Motor neuron (in vitro differentiated cells): ENCODE measurements at places on chromosomes 7 and 10. TPM values are rescaled to one million over a fixed set of nuclear protein-coding genes. Genes with fewer than 3 reads are reported as not detected.
A peak's percentile ranks its signal among the peaks of the same experiment; 100 is the strongest.

PTPRN2 gene
- total RNA-seq: 0.11 TPM in 1 of 2 replicates, not detected in the other

UBTD1 gene
- 1.9 and 2.9 TPM in 2 replicates for total RNA-seq

DNA sequence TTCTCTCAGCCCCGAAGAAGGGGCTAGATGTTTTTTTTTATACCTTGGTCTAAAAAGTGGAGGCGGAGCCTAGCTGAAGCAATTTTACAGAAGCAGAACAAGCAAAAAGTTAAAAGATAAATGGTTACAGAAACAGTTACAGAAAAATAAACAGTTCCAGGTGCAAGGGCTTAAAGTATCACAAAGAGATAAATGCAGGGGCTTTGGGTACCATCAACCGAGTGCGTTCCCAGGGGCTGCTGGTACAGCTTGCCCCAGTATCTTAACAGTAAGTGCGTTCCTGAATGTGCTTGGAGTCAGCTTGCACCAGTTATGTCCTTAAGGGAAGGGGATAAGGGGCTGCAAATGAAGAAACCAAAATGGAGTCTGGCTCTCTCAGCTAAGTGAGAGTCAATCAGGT is 173.9 kb upstream of the MBL2 start:
- ATAC-seq: no peak

- peak; percentile 64 for ATAC-seq
Measured at GRCh38 chr10:79081353-79082034, 12.7 kb downstream of the ZMIZ1 start.

NEURL1 gene
- 7.2 and 9.9 TPM in 2 replicates for total RNA-seq

CTNNA3 gene
- 0.58 and 1.8 TPM in 2 replicates for total RNA-seq

DNA sequence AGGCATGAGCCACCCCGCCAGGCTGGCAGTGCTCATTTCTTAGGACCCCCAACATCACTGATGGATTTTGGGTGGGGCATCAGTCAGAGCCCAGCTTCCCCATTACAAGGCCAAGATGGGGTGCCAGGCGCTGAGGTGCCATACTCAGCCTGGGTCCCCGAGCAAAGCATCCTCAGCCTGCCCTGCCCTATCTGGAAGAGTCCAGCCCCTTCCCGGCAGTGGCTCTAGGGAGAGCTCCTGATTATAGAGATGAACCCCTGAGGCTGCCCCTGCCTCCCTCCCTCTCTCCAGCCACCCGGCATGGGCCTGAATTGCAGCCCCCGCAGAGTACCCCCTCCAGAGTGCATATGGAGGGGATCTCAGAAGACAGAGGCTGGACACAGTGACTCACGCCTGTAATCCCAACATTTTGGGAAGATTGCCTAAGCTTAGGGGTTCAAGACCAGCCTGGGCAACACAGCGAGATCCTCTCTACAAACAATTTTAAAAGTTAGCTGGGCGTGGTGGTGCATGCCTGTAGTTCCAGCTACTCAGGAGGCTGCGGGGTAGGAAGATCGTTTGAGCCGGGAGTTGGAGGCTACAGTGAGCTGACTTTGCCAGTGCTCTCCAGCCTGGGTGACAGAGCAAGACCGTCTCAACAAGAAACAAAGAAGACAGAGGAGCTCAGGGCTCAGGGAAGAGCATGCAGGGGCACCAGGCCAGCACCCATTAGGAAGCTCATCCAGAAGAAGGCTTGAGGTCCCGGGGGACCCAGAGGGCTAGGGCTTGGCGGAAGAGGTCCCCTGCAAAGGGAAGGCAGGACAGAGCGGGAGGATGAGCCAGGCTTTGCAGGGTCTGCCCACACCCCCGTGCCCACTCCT is 13.3 kb downstream of the LAT2 start:
- no peak for ATAC-seq

GRCh38 chr10:95035332-95036295 is 33.7 kb downstream of the CYP2C8 start:
- ATAC-seq: no peak

GRCh38 chr7:29478226-29478625 is 85.4 kb upstream of the PRR15 start:
- no peak for ATAC-seq

DNA sequence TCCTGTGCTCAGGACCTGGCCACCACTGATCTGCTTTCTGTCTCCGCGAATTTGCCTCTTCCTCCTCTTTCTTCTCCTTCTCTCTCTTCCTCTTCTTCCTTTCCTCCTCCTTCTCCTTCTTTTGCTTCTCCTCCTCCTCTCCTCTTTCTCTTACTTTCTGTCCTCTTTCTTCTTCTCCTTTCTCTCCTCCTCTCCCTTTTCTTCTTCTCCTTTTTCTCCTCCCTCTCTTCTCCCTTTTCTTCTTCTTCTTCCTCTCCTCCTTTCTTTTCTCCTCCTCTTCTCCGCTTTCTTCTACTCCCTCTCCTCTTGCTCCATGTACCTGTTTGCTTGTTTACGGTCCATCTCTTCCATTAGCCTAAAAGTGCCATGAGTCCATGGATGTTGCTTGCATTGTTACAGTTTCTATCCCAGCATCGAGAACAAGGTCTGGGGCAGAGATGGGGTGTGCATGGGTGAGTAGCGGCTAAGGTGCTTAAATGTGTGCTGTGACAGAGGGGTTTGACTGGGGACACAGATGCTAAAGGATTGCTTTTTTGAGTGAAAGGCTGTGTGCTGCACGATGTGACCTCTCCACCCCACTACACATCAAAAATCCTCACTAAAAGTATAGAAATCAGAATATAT is 7.7 kb downstream of the SH2D4B start:
- ATAC-seq: no peak

- ATAC-seq: no peak
Measured at GRCh38 chr10:4673279-4674040, 152.5 kb upstream of the AKR1E2 start.

- ATAC-seq: no peak
Measured at GRCh38 chr10:34681933-34682332, 133.2 kb downstream of the PARD3 start.

BTBD16 gene
- not detected in 2 replicates for total RNA-seq

LDB3 gene
- total RNA-seq: 0.43 and 0.45 TPM in 2 replicates

KIFBP gene
- total RNA-seq: 34.2 and 39.2 TPM in 2 replicates

TMEM236 gene
- 0.04 and 0.39 TPM in 2 replicates for total RNA-seq

MSMB gene
- total RNA-seq: not detected in 2 replicates

GRCh38 chr10:3763852-3764625 is 21.0 kb downstream of the KLF6 start:
- ATAC-seq: no peak

CDC14C gene
- total RNA-seq: 0.20 TPM in 1 of 2 replicates, not detected in the other

ZNF722 gene
- total RNA-seq: 0.20 TPM in 1 of 2 replicates, not detected in the other

- no peak for ATAC-seq
Measured at GRCh38 chr7:115724400-115725056, 306.0 kb downstream of the TFEC start.

DNA sequence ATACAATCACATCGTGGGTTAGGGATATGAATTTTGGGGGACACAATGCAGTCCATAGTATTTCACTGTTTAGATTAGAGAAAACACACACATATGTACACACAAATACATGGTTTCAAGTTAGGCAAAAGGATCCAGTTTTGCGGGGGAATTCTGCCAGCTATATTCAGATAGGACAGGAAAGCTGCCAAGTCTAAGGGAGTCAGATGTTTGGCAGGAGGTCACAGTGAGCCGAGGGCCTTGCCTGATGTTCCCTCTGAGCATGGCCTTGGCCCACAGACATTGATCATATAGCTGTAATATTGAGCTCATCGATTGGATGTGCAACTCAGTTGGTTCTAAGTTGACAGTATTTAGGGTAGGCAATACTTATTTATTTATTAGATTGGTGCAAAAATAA is 122.8 kb downstream of the ADRA2A start:
- no peak for ATAC-seq

DNA sequence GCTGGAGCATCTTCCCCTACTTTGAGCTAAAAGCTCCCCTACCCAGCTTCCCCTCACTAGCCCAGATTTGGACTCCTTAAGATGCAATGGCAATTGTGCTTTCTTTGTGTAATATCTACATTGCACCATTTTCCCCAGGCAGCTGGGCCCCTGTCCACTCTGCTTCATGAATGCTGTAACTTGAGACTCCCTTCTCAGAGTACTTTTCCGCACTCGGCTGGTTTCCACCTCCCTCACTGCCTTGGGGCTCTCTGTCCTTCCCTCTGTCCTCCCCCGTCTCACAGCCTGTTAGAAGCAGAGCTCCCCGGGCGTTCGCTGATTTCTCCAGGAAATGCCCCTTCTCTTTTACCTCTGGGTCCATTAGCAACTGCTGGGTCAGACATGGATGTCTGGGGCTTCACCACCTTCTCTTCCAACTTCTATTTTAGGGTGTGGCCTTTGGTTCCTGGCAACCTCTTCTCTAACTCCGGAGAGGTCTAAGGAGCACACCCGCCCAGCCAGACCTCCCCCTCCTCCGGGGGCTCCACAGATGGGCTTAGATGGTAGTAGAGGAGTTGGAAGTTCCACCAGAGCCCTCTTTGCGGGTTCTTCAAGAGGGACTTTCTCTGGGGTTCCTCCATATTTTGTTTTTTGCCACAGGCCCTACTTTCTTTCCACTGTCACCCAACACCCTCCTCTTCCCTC is 2.9 kb upstream of the TMEM72 start:
- peak; percentile 94 for ATAC-seq

STAG3 gene
- 12.3 and 15.9 TPM in 2 replicates for total RNA-seq

DNA sequence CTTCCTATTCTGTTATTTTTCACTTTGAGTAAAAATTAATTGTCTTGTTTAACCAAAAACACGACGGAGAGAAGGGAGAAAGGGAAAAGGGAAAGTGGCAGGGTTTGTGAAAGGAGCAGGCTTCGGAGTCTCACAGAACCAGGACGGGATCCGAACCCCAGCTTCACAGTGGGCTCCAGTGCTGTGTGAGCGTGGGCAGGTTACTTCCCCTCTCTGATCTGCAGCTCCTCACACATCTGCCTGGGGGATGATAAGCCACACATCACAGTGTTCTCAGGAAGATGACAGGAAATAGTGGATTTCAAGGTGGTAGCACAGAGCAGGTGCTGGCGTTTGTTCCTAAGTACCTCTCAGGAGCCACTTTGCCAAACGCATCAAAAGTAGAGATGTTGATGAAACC is 94.2 kb upstream of the GPR26 start:
- no peak for ATAC-seq

GRCh38 chr7:95921543-95921942 is 149.2 kb downstream of the DYNC1I1 start:
- no peak for ATAC-seq

DNA sequence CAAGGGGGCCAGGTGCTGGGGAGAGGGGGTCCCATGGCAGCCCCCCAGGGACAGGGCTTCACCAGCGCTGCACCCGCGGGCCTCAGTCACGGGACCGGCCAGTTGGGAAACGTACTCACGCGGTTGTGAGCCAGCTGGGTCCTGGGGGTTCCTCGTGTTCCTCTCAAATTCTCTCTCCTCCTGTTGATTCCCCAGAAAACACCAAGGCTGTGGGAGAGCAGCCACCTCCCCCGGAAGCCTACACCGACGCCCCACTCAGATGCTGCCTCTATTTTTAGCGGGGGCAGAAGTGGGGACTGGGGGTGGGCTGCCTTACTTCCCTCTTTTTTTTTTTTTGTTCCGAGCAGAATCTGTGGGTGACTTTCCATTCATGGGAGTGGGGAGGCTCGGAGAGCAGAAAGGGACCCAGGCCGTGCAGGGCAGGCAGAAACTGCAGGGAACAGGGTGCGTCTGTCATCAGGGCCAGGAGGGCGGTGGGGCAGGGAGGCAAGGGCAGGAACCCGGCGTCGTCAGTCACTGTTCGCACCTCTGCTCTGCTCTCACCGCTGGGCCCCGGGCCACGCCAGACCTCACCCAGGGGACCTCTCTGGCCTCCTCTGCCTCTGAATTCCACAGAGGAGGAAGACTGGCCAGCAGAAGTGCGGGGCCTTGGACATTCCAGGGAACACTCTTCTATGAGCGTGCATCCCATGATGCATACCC is 63.1 kb downstream of the CARD11 start:
- ATAC-seq: no peak

DNA sequence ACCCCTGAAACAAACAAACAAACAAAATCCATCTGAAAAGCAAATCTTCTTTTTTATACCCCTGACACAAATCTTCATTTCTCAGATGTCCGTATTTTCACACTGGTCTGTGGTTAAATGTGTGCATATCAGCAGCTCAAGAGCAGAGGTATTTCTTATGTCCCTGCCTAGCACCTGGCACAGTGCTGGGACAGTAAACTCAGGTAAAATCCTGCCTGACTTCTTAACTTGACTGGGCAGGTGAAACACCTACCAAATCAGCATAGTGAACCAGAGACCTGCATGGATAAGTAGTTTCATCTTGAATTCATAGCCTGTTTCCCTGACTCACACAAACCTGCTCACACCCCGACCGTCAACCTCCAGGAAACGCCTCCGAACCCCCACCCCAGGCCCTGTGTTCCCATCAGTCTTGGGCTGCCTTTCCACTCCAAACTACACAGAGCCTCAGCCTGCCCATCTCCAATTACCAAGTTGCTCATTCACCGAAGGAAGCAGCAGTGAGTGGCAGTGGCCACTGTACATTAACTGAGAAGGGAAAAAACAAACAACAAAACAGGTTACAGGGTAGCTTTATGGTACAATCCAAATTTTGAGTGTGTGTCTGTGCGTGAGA is 109.9 kb downstream of the HECTD2 start:
- ATAC-seq: no peak

- ATAC-seq: no peak
Measured at GRCh38 chr7:95240921-95241320, 83.4 kb downstream of the PON1 start.
